NCI-H524 (cell line): ENCODE measurements at places on chromosomes 7 and 10.
A peak's percentile ranks its signal among the peaks of the same experiment; 100 is the strongest.

- no peak for DNase-seq
Measured at GRCh38 chr10:97508342-97508741, 9.6 kb downstream of the UBTD1 start.

DNA sequence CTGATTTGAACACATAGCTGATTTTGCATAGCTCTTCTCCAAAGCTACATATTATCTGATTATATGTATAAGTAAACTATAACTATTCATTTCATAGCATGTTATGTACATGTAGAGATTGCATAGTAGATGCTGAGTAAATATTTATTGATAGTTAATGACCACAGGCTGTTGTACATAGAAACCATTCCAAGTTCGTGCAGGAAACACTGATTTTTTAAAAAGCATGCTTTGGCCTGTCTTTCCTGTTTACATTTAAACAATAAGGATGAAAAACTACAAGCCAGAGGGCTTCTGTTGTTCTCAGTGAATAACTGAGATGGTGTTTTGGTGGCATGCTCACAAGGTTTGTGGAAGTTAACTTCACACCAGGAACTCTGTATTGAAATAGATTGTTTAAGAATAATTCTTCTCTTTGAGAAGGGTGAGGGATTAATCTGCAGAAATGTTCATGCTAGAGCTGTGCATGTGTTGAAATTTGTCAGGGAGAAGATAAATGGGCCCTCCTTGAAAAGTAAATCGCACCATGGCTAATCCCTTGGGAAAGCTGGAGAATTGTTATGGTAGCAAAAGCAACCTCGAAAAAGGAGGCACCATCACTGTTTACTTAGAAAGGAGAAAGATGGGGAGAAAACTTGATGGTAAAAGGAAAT, 120.2 kb upstream of the SP8 start:
- DNase-seq: no peak

GRCh38 chr7:108407676-108408075, 48.6 kb downstream of the NRCAM start:
- peak; percentile 65 for DNase-seq

DNA sequence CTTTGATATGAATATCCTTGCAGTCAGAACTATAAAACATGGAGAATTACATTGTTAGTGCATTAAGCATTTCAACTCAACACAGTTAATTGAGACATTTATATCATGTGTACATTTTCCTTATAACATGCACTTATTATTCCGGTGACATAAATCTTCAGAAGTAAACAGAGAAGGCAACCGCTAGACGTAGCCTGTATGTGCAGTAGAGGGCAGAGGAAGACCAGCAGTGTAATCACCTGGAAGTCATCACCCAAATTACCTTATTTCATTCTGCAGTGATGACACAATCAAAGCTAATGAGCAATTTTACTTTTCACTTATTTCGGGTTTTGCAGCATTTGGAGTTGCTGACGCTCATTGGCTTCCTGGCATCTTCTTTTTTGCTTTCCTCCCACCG, 394.6 kb downstream of the SDK1 start:
- no peak for DNase-seq

GRCh38 chr10:118290471-118290995, 51.6 kb downstream of the FAM204A start:
- no peak for DNase-seq

DNA sequence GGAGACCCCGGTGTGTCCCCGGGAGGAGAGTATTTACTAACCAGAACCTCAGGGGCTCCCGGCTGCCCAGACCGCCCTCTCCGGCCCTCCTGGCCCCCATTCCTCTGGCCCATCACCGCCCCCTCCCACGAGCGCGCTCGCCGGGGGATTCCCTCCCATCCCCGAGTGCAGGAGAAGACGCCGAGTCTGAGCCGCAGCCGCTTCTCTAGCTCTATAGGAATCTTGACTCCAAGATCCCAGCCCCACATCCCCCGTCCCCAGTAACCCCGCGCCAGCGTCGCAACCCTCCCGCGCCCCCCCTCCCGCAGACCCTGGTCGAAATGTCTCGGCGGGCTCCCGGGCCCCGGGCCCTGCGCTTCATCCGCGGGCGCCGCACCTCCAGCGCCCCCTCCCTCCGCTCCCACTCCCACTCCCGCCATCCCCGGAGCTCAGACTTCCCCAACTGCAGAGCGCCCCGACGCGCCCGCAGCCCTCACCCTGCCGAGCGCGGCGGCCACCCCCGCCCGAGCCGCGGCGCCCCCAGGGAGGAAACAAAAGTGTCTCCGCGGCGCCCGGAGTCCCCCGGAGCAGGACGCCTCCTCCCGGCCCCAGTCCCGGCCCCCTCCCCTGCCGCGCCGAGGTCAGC, 541 bp downstream of the ELMO1 start:
- no peak for DNase-seq

DNA sequence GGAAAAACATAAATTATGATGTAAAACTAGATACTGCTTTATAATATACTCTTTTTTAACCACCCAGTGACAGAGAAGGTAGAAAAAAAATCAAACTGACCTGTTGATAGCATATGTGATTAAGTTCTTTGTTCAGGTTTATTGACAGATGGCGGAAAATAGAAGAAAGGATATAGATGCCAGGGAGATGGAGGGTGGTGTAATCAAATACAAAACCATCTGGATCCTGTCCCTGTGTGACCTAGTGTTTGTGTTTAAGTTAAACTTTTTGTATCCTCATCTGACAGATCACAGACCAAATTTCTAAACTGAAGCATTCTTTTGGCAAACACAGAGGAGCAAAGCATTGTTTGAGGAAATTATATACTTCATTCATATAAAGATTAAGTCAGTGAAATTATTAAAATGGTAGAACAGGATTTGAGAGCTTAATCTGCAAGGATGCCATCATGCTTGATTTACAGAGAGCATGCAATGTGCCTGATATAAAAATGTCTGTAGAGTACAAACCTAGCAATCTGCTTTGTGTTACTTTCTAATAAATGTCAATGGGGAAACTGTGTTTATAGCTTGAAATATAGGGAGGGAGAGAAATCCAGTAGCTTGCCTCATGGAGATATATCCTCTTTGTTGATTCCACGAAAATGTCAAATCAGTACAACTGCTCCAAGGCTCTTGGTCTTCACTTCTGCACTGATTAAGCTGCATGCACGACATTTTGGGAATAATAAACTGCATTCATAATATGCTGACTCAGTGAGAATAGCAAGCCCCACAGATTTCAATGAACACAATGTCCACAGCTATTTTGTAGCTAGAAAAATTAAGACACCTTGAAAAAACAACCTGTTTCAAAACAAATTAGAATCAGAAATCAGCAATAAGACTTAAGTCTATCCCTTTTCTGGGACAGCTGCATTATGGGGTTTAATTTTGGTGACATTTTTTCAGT, 39.0 kb downstream of the SEM1 start:
- DNase-seq: peak; percentile 64

GRCh38 chr10:79494871-79495705, 17.2 kb upstream of the EIF5AL1 start:
- no peak for DNase-seq

- no peak for DNase-seq
Measured at GRCh38 chr10:112115781-112116385, 67.7 kb downstream of the GPAM start.

- DNase-seq: no peak
Measured at GRCh38 chr10:48760983-48761382, 76.3 kb downstream of the WDFY4 start.

GRCh38 chr10:6239213-6239991, 36.7 kb downstream of the PFKFB3 start:
- DNase-seq: no peak

DNA sequence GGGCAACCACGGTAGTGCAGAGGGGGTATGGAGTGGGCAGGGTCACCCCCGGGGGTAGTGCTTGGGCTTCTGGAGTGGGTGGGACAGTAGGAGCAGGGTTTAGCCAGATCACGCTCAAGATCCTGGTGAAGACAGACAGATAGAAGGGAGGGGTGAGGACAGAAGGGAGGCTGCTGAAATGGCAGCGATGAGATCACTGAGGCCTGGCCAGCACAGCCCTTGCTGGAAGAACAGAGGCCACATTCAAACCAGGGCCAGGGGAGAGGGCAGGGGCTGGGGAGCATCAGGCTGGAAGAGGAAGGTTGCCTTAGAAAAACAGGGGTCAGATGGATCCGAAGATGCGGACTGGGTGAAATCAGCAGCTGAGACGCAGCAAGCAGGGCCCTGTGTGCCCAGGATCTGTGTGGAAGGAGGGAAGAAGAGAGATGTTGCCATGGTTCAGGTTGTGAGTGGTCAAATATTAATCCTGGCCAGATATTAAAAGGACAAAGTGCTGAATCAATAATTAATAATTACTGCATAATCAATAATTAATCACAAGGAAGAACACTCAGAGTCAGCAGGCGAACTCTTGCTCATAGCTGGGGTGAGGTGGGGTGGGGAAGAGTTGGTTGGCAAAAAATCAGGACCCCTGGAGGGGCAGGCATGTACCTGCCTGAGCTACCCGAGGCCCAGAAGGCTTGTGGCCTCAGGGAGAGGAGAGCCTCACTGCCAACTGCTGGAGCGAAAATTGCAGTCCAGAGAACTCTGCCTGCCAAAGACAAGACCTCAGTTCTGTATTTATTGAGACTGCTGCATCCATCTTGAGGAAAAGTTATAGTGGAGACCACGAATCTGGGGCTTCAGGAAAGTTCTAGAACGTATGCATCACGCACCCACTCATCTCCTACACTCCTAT, 105.7 kb downstream of the GRB10 start:
- no peak for DNase-seq

DNA sequence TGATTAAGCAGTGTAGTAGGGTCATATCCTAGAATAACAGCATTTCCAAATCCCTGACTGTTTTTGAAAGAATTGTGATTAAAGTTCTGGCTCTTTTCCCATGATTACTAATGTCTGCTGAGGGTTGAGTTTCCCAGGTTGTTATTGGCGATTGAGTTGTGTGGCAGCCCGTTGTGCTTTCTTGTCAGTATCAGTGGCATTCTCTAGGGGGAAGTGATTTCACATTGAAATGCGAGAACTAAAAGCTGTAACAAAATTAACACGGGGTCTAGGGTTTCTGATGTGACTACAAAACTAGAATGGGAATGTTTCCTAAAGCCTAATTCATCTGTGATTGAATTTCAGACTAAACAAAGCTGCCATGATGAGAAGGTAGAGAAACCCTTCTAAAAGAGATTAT, 349.4 kb downstream of the EXOC4 start:
- DNase-seq: no peak

- DNase-seq: no peak
Measured at GRCh38 chr10:26555719-26556368, 117.7 kb downstream of the APBB1IP start.

GRCh38 chr7:133481676-133482075, 228.8 kb downstream of the EXOC4 start:
- no peak for DNase-seq

DNA sequence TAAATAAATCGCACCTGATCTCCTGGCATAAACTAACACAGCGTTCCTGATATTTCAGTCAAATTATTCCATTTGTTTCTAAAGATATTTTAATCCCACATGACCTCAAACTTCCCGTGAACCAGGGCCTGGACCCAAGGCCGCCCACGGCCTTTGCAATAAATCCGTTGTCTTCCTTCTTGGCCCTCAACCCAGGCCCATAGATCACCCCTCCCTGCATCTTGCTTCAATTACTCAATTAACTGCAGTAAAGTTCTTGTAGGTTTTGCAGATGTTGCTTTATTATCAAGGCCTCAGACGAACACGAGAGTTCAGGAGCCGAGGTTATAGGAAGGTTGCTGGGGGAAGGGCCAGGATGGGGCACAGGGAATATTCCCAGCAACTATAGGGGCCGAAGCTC, 249.4 kb downstream of the RAB11FIP2 start:
- no peak for DNase-seq

GRCh38 chr7:46653848-46654247, 732.8 kb upstream of the IGFBP3 start:
- no peak for DNase-seq

- DNase-seq: no peak
Measured at GRCh38 chr10:95745501-95745900, 10.5 kb upstream of the ENTPD1 start.

DNA sequence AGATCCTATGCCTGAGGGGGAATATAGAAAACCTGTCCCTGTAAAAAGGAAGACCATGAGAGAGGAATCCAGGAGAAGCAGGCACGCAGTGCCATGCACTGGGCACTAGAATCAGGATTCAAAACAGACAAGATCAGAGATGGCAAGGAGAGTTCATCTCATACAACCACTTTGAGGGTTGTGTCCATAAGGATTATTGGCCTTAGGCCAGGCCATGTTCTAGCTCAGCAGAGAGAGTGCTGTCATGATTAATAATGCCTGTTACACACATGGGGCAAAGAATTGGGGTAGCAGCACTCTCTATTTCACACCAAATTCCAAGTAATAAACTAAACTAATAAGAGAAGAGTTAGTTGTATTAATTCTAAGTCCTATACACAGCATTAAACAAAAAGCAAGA, 29.1 kb downstream of the EZH2 start:
- DNase-seq: no peak

GRCh38 chr10:114188001-114188400, 8.8 kb downstream of the TDRD1 start:
- no peak for DNase-seq

GRCh38 chr7:105295596-105296352, 92.9 kb downstream of the SRPK2 start:
- no peak for DNase-seq

DNA sequence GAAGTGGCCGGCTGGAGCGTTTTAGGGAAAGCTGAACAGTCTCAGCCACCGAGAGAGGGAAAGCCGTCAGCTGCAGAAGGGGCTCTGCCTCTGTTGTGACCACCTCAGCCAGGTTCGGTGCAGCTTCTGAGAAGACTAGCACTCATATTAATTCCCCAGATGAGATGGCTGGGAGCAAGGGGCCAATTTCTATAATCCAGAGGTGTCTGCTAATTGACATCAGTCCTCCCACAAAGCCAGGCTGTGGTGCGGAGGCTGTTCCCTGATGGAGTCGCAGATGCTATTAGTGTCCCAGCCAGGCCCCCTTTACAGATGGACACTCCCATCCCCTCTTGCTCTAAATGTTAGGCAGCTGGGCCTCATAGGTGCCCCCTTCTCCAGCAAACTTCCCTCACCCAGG, 133.5 kb downstream of the GRID1 start:
- DNase-seq: no peak

DNA sequence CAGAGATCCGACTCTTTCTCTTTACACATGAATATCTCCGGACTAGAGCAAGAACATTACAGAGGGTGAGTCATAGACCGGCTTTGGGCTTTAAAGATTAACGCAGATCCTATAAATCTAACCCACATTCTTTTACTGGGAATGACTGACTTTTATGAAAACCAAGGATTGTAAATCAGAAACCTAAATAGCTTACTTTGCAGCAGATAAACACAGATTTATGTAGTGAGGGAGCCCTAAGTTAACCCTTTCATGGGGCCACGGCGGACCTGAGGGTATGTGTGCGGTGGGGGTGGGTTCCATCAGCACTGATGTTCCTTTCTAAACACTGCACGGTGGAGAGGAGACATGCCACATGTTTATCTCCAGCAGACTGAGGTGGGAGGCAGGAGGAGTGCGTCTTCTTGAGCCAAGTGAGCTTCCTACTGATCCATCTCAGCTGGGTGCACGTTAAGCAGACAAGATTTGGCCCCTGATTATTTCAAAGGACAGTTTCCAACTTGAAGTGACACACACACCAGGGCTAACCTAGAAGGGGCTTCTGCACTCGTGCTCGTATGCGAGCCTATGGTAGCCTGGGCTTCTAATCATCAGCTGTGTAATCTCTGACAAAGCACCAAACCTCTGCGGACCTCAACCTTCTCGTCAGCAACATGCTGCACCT, 127.6 kb downstream of the WDR11 start:
- no peak for DNase-seq

- DNase-seq: no peak
Measured at GRCh38 chr10:23088609-23089008, 6.8 kb upstream of the MSRB2 start.

- DNase-seq: no peak
Measured at GRCh38 chr10:99920901-99921300, 88.8 kb downstream of the DNMBP start.
